Activated T-helper 2 cell treated with anti-CD3 and anti-CD28 coated beads, Interferon-gamma antibody, Interleukin-2, Interleukin-4, amounts not matched to agents 10 μg/mL and 5 μg/mL and 100 μg/mL, durations not matched to agents 14 hours and 24 hours and 36 hours (primary cell): ENCODE measurements at places on chromosomes 3 and 15.

GRCh38 chr15:42108806-42109205, 14.4 kb upstream of the PLA2G4D start:
- no peak overlapping the region for H3K4me3 ChIP-seq
- no peak overlapping the region for H3K27ac ChIP-seq
- no peaks in the 10 kb centered on the region for H3K36me3 ChIP-seq
- H3K27me3 ChIP-seq: peaks cover 29% of the 10 kb centered on the region
- H3K4me1 ChIP-seq: peaks cover 22% of the 10 kb centered on the region
- DNase-seq: no peak

GRCh38 chr3:135556174-135556573, 409.4 kb upstream of the PPP2R3A start:
- H3K4me3 ChIP-seq: no peak overlapping the region
- H3K4me1 ChIP-seq: no peaks in the 10 kb centered on the region
- H3K27me3 ChIP-seq: no peaks in the 10 kb centered on the region
- H3K27ac ChIP-seq: no peak overlapping the region

DNA sequence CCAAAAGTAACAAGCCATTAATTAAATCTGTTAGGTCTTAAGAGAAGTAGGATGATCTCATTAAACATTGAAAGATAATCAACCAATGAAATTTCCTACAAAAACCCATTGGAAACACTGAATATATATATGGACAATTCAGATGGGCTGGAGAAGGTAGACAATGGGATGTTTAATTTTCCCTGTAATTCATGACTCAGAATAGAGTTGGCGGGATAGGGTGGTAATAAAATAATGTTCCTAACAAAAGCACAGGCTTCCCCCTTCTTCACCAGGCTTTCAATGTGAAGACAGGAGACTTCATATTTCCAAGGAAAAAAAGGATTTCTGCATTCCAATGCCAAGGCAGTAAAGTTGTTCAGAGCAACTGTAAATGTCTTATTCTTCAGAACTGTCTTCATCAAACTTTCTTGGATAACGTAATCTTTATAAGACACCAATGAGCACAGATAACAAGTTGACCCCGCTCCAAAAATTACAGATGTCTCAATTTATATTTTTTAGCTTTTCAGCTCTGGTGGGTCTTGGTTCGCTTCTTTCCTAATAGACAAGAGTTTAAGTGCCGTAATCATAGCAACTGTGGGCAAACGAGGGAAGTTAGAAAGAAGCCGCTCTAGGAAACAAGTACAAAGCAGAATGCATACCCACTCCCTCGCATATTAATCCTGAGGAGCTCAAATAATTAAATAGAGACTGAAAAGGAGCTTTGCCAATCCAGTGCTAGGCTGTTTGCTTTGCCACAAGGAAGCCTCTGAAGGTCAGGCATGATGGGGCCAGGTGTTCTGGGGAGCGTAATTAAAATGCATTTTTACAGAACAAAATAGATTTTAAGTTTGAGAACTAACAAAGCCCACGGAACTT, 377.0 kb downstream of the FOXP1 start:
- no peak overlapping the region for H3K27ac ChIP-seq
- H3K27me3 ChIP-seq: no peaks in the 10 kb centered on the region
- H3K4me3 ChIP-seq: no peak overlapping the region
- H3K36me3 ChIP-seq: peaks cover 10% of the 10 kb centered on the region
- DNase-seq: no peak

GRCh38 chr3:15514663-15515340, 6.7 kb downstream of the COLQ start:
- H3K27ac ChIP-seq: no peak overlapping the region
- DNase-seq: no peak
- H3K4me1 ChIP-seq: peaks cover 1% of the 10 kb centered on the region
- no peaks in the 10 kb centered on the region for H3K36me3 ChIP-seq

- no peaks in the 10 kb centered on the region for H3K27me3 ChIP-seq
- no peak for DNase-seq
- H3K27ac ChIP-seq: no peak overlapping the region
These were observed 1686.7 kb downstream of the SI start for GRCh38 chr3:163391407-163392181.

- H3K4me3 ChIP-seq: no peak overlapping the region
- no peaks in the 10 kb centered on the region for H3K36me3 ChIP-seq
- H3K27me3 ChIP-seq: no peaks in the 10 kb centered on the region
- DNase-seq: no peak
- H3K27ac ChIP-seq: no peak overlapping the region
These were observed 6.8 kb downstream of the STOML1 start for GRCh38 chr15:73985101-73985873.

GRCh38 chr3:40528426-40528825, 3.7 kb downstream of the ZNF621 start:
- no peak for DNase-seq
- H3K27me3 ChIP-seq: no peaks in the 10 kb centered on the region
- H3K36me3 ChIP-seq: peaks cover 72% of the 10 kb centered on the region
- no peak overlapping the region for H3K4me3 ChIP-seq

DNA sequence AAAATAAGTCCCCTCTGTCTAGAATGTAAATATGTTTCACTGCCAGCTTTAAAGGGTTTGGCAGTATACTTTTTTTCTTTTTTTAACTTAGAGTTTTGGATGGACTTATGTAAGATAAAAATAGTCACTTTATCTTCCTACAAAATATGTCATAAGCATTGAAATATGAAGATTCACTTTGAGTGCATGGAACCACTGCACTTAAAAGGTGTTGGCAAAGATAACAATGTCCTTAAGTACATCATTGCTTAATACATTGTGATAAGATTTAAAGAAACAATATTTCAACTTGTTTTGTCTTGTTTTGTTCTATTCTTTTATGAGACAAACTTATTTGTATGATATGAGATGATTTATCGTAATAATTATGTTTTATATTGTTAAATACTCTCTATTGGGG, 66.3 kb upstream of the NAALADL2 start:
- H3K36me3 ChIP-seq: no peaks in the 10 kb centered on the region
- no peaks in the 10 kb centered on the region for H3K4me1 ChIP-seq
- H3K27ac ChIP-seq: no peak overlapping the region
- no peaks in the 10 kb centered on the region for H3K27me3 ChIP-seq
- H3K4me3 ChIP-seq: no peak overlapping the region

GRCh38 chr3:34396956-34397355, 598.5 kb downstream of the PDCD6IP start:
- no peak overlapping the region for H3K4me3 ChIP-seq
- no peak for DNase-seq
- H3K27ac ChIP-seq: no peak overlapping the region
- H3K36me3 ChIP-seq: no peaks in the 10 kb centered on the region
- H3K27me3 ChIP-seq: no peaks in the 10 kb centered on the region
- no peaks in the 10 kb centered on the region for H3K4me1 ChIP-seq

- H3K27ac ChIP-seq: peak overlapping the region; percentile 21
- DNase-seq: no peak
- H3K36me3 ChIP-seq: no peaks in the 10 kb centered on the region
- no peak overlapping the region for H3K4me3 ChIP-seq
- peaks cover 1% of the 10 kb centered on the region for H3K4me1 ChIP-seq
- H3K27me3 ChIP-seq: peaks cover 4% of the 10 kb centered on the region
These were observed 75.8 kb downstream of the CPN2 start for GRCh38 chr3:194275291-194275690.

- H3K27me3 ChIP-seq: peaks cover 45% of the 10 kb centered on the region
- no peaks in the 10 kb centered on the region for H3K4me1 ChIP-seq
- no peak overlapping the region for H3K4me3 ChIP-seq
- H3K36me3 ChIP-seq: no peaks in the 10 kb centered on the region
- no peak overlapping the region for H3K27ac ChIP-seq
- DNase-seq: no peak
These were observed 1.3 kb upstream of the MASP1 start for GRCh38 chr3:187292631-187293515.

GRCh38 chr15:39022532-39023305, 458.1 kb upstream of the RASGRP1 start:
- DNase-seq: no peak
- H3K4me1 ChIP-seq: no peaks in the 10 kb centered on the region
- no peak overlapping the region for H3K27ac ChIP-seq
- H3K36me3 ChIP-seq: no peaks in the 10 kb centered on the region

GRCh38 chr15:49115062-49115461, 40.3 kb downstream of the COPS2 start:
- H3K4me3 ChIP-seq: no peak overlapping the region
- peaks cover 61% of the 10 kb centered on the region for H3K36me3 ChIP-seq
- no peak overlapping the region for H3K27ac ChIP-seq
- DNase-seq: no peak
- H3K27me3 ChIP-seq: no peaks in the 10 kb centered on the region

GRCh38 chr15:69117431-69117871, 43.0 kb upstream of the GLCE start:
- H3K27ac ChIP-seq: no peak overlapping the region
- no peak overlapping the region for H3K4me3 ChIP-seq
- H3K4me1 ChIP-seq: no peaks in the 10 kb centered on the region

DNA sequence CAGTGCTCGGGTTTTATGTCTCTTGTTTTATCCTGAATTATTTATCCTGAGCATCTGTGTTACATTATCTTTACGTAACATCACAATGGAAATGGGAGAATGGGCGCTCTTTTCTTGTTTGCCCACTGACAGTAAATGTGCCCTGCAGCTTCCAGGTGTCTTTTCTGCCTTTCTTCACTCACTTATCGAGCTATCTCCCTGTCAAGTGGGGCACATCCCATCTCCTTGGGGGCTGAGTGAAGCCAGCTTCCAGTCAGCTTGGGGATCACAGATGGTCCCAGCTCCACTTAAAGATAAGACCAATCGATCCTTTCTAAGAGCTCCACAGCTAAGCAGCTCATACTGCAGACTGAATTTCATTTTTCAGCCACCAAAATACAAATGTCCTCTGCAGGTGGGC, 125.8 kb downstream of the KBTBD8 start:
- no peaks in the 10 kb centered on the region for H3K4me1 ChIP-seq
- DNase-seq: no peak
- no peak overlapping the region for H3K27ac ChIP-seq
- no peak overlapping the region for H3K4me3 ChIP-seq
- no peaks in the 10 kb centered on the region for H3K36me3 ChIP-seq
- H3K27me3 ChIP-seq: peaks cover 3% of the 10 kb centered on the region

DNA sequence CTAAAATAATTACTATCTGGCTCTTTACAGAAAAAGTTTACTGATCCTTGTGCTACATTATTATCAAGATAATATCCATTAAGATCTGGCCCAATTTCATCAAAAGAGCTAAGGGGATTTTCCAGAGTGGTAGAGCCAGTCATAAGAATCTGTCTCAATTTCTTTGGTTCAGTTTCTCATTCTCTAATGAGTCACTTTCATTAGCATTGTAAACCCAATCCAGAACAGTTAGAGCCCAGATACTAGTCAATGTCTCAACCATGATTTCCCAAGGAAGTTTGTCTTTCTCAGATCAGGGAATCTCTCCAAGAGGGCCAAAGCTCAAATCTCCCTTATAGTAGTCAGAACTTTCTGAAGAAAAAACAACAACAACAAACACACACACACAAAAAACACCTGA, 131.1 kb upstream of the PPP2R3A start:
- no peaks in the 10 kb centered on the region for H3K4me1 ChIP-seq
- no peaks in the 10 kb centered on the region for H3K27me3 ChIP-seq
- DNase-seq: no peak
- no peak overlapping the region for H3K27ac ChIP-seq
- H3K4me3 ChIP-seq: no peak overlapping the region

GRCh38 chr3:53038679-53039375, 7.0 kb downstream of the SFMBT1 start:
- DNase-seq: no peak
- H3K36me3 ChIP-seq: no peaks in the 10 kb centered on the region
- H3K4me1 ChIP-seq: peaks cover 49% of the 10 kb centered on the region
- H3K27ac ChIP-seq: no peak overlapping the region

- no peak overlapping the region for H3K4me3 ChIP-seq
- H3K27ac ChIP-seq: no peak overlapping the region
- peaks cover 36% of the 10 kb centered on the region for H3K4me1 ChIP-seq
- DNase-seq: peak; percentile 18
These were observed 407.1 kb upstream of the CFAP20DC start for GRCh38 chr3:59456852-59457485.

DNA sequence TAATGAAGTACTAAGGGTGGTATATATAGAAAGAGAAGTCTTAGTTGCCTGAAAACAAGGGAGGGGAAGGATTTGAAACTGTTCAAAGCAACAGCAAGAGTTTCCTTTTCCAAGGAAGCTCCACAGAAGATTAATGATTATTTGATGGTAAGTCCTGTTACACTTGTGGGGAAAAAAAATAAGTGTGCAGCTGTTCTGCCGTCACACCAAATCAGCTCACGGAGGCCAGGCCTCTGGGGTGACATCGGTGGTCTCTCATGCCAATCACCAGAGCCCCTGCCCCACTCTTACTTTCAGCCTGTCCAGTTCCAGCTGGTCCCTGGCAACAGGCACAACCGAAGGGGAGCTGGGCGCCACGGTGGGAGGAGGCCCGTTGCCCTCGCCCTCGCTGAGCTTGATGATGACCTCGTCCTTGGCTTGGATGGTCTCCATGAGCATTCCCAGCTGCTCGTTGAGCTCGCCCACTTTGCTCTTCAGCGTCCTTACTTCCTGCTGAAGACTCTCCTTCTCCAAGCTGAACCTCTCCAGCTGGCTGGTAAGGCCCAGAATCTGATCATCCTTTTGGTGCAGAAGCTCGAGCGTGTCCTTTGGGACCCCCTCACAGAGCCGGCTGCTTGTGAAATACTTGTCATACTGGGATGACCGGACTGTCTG, 53.5 kb downstream of the TBC1D2B start:
- no peaks in the 10 kb centered on the region for H3K27me3 ChIP-seq
- peaks cover 70% of the 10 kb centered on the region for H3K36me3 ChIP-seq
- H3K4me1 ChIP-seq: peaks cover 15% of the 10 kb centered on the region
- H3K27ac ChIP-seq: no peak overlapping the region
- DNase-seq: no peak
- H3K4me3 ChIP-seq: no peak overlapping the region

DNA sequence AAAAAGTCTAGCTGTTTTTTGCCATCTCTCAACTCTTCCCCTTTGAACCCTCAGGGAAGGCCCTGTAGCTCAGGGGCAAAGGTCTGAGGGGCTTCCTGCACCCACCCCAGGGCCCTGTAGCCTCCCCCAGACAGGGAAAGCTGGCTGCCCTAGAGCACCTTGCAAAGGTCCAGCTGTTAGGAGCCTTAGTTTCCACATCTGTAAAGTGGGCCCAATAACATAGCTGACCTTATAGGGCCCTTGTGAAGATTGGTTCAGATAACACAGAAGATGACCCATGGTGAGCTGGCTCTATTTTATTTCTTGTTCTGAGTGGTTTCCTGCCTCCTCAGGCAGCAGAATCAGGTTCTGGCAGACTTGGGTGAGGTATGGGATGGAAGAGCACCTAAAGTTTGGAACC, 55.2 kb upstream of the SMAD6 start:
- H3K27me3 ChIP-seq: no peaks in the 10 kb centered on the region
- H3K36me3 ChIP-seq: no peaks in the 10 kb centered on the region
- no peaks in the 10 kb centered on the region for H3K4me1 ChIP-seq
- H3K4me3 ChIP-seq: no peak overlapping the region
- no peak for DNase-seq

GRCh38 chr3:187777331-187777941, 32.2 kb upstream of the BCL6 start:
- H3K27me3 ChIP-seq: no peaks in the 10 kb centered on the region
- peak overlapping the region; percentile 89 for H3K27ac ChIP-seq
- peaks cover 15% of the 10 kb centered on the region for H3K36me3 ChIP-seq
- peaks cover 47% of the 10 kb centered on the region for H3K4me1 ChIP-seq
